ENCODE measurements at places on chromosomes 11 and 22.

GRCh38 chr11:61906522-61906909 lies 10.8 kb downstream of the RAB3IL1 start:
- no peak for DNase-seq

- DNase-seq, result peak; percentile 3
Measured at GRCh38 chr11:68977781-68978625, 2.8 kb downstream of the MRGPRD start.

- no peak for DNase-seq
Measured at GRCh38 chr11:35134403-35135148, 4.4 kb upstream of the CD44 start.

DNA sequence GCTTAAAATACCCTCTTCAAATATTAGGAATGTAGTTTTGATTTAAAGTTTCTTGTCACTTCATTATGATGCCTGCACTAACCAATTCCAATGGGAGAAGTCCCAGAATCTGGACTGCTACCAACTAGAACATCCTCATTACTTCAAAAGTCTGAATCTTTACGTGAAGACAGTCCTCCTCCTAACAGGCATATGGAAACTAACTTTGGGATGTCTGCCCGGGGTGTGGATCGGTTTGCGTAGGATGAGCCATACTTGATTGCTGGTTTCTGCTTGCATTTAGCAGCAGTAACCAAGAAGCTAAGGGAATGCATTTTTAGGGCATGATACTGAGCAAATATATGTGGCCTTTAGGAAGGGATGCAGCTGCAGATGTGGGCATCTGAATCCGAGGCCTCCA lies 177.1 kb downstream of the LRRC4C start:
- DNase-seq, result no peak

GRCh38 chr11:19370100-19370861 lies 129.5 kb upstream of the E2F8 start:
- DNase-seq, result no peak

DNA sequence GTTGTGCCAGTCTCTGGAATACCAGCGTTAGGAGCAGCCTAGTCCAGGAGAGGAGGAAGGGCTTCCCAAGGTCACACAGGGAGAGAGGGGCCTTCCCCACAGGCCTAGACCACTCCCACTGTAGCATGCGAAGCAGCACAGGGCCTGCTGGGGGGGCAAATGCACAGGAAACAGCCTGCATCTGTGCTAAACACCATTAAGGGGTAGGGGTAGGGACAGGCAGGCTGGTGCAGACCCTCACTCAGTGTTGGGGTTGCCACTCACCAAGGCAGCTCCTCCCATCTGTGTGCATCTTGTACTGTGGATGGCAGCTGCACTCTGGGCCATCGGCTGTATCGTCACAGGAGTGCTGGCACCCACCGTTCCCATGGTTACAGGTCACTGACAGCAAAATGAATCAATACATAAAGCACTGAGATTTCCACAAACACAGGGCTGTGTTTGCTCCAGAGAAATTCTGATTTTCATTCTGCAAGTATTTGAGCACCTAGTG lies 24.9 kb downstream of the SCUBE2 start:
- no peak for DNase-seq

DNA sequence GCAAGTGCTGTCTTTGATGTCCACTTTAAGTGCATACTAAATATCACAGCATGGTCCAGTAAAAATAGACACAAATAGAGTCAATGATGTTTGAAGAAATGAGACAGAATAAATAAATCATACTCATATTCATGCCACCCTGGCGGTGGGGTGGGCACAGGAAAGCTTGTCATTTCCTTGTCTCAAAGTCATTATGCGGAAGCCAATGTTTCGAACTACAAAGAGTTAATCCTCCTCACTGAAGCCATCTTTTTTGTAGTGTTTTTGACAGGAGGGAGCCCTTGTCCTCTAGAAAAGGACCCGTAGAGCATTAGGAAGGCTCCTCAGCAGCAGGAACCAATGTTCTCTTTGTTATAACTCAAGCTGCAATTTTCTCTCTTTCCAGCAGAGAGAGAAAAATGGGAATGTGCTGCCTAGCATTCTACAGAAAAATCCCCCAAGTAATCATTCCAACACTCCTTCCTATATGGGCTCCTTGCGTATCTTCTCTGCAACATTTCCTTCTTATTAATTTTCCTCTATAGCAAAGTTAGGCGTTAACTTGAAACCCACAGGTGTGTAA lies 30.6 kb downstream of the SC5D start:
- DNase-seq, result no peak

DNA sequence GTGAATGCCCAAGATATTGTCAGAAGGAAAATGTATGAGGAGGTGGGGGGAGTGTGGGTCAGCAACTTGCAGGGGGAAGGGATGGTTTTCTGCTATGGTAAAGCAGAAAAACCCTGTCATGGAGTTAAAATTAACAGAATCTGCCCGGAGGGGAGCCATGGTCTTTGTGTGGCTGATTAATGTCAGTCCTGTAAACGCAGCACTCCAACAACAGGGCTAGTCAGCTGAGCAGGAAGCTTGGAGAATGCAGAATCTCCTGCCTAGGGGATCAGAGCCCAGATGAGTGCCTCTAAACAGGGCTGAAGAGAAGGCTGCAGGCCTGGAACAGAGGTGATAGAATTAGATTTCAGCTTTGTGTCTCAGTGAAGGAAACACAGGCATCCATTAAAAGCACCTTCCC lies 140.9 kb upstream of the MTNR1B start:
- no peak for DNase-seq

GRCh38 chr22:36563001-36563400 lies 34.0 kb upstream of the EIF3D start:
- DNase-seq, result no peak
